Astrocyte (in vitro differentiated cells and primary cell): ENCODE measurements at places on chromosomes 1 and 21.

GRCh38 chr1:202836623-202837403, 26.1 kb downstream of the PCAT6 start:
- DNase-seq: no peak

DNA sequence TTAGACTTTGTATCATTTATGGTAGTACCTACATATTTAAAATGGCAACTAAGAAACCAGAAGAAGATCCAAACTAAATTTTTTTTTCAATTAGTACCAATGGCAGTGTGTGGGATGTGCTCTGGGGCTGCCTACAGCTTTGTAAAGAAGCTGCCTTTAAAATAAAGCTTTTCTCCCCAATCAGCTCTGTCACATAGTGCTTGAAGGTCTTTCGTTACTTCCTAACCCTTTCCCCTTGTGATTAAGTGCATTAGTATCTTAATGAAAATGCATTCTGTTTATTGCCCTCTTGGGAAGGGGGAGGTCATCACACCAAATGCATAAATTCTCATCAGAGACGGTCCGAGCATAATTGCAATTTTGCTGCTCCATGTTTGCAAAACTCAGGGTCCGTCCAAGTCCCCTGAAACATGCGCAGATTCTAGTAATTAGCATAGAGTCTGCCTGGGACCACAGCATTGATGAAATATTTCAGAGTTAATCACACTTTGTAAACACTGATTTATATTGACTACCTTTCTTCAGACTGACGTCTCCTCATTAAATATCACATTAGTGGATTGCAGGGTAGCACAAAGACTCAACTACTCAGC, 71.3 kb downstream of the ESRRG start:
- no peak for DNase-seq

GRCh38 chr1:23392125-23392855, 22.7 kb upstream of the ZNF436 start:
- DNase-seq: no peak

DNA sequence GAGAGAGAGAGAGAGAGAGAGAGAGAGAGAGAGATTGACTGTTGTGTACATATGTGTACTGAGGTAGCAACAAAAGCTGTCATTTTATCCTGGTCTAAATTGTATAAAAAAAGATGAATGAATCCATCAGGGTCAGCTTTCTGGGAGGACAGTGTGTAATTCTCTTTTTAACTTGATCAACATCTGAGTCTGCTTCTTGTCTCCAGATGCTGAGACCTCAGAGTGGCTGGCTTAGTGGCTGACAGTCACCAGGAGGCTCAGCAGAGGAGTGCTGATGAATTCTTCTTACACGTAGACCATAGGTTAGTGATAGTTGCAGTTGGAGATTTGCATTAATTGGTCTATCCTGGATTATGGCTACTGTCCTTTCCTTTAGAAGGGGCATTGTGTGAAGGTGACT, 28.5 kb upstream of the PLXNA2 start:
- DNase-seq: no peak
